ENCODE measurements at places on chromosomes 4 and X.

DNA sequence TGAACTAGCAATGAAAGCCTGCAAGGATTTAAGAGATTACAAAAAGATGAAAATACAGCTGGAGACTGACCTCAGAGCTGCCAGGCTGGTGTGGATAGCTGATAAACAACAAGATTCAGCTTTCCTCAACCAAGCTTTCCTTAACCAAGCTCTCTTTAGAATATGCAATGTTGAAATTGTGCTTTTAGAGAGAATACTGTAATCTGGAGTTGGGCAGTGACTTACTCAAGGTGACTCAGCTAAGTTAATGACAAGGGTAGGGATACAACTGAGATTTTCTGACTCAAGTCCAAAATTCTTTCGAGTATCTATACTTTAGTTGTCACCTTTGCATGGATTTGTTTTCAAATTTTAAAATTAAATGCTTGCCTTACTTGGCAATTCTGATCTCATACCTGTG is 98.0 kb downstream of the AMMECR1 start:
- no peak for DNase-seq

GRCh38 chr4:176921256-176921655 is 128.5 kb upstream of the VEGFC start:
- no peak for DNase-seq

DNA sequence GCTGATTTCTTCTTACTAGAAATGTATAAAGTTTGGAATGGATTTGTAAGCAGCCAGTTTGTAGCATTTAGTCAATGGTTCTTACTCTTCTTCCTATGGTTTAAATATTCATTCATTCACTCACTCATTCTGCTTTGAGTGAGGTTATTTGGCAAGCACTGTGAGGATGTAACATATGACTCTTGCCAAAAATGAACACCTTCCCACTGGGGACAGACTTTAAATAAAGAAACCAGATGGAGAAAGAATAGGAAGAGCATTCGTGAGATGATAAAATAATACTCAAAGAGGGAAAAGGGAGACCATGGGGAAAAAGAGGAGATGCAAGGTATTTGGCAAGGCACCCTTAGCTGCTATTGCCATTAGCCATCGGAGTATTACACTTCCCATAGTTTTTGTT is 586.1 kb downstream of the ADGRL3 start:
- no peak for DNase-seq

DNA sequence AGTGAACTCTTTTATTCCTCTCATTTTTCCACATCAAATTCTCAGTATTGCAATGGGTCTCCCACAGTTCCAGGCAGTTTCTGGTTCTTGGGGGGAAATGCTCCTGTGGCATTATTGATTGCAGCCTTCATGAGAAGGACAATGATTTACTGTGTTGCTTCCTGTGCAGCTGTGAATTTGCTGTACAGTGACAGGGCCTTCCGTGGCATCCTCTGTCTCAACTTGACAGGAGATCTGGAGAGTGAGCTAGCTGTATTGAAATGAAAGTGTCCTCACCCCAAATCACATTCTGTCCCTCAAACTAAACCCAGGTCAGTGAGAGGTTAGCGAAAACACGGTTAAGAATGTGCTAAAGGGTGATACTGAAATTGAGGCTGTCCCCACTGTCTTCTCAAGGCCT is 77.1 kb upstream of the ATOH1 start:
- no peak for DNase-seq

GRCh38 chrX:39674490-39675161 is 423.1 kb downstream of the BCOR start:
- DNase-seq = no peak

GRCh38 chr4:20106921-20107320 is 144.8 kb upstream of the SLIT2 start:
- DNase-seq = no peak

- no peak for DNase-seq
Observed at GRCh38 chrX:124086411-124086810, 124.9 kb downstream of the STAG2 start.

DNA sequence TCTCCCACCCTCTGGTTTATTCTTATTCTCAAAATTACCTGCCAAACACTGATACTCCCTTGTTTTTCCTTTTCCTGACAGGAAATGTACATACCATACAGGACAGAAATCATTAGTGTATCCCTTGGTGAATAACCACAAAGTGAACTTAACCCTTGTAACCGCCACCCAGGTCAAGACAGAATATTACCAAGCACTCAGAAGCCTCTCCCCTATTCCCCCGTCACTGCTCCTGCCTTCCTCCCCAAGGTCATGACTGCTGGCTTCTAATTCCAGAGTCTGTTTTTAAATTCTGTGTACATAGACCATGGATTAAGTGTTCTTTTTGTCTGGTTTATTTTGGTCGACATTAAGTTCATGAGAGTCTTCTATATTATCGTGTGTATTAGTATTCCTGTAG is 37.7 kb downstream of the HTT start:
- no peak for DNase-seq

DNA sequence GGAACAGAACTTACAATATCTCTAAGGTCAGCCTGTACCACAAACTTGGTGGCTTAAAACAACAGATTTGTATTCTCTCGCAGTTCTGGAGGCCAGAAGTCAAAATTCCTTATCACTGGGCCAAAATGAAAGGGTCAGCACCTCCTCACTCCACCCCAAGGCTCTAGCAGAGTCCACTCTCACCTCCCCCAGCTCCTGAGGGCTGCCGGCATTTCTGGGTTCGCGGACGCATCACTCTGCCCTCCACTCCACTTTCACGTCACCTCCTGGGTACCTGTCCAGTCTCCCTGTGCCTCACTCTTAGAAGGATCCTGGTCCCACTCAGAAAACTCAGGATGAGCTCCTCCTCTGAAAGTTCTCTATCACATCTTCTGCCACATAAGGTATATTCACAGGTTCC is 34.6 kb downstream of the JAKMIP1 start:
- no peak for DNase-seq

GRCh38 chrX:150655788-150656187 is 37.4 kb upstream of the MTMR1 start:
- no peak for DNase-seq

DNA sequence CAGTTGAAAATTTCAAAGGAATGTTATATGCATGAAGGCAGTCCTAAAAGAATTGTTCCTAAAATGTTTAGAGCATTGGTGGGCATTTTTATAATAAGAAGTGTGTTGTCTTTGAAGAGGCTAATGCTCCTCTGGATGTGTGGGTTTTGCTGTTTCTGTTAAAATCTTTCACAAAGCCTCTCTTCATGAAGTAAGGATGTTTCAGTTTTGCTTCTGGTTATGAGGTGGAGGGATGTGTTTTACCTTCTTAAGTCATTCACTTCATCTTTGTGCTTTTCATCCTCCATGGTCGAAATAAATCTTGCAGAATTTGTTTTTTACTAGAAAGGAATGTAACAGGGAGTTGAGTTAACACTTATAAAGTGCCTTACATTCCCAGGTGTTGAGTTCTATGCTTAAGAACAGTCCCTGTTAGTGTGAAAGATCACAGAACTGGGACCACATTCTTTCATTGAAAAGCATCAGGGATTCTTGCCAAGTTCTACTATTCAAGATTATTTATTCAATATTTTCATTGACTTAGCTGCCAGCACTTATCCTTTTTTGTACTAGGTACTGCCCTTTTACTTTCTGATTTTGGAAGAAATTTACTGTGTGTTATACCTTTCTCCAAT is 21.1 kb downstream of the FHIP1A start:
- no peak for DNase-seq

GRCh38 chr4:188612659-188613058 is 473.4 kb downstream of the TRIML1 start:
- no peak for DNase-seq

DNA sequence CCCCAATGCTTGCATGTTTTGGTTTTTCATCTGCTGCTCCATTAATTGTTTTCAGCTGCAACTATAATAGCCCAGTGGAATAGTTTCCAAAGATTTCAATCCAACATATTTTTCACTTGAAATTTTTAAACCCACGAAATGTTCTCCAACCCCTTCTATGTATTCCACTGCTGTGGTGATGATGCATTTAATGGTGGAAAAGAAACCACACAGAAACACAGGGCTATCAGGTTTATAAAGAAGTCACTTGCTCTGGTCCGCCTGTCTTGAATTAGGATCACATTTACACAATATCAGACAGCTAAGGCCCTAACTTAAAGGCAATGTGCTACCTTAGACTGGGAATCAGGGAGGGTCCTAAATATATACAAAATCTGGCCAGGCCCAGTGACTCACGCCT is 35.0 kb downstream of the OPHN1 start:
- DNase-seq = no peak

- DNase-seq = no peak
Observed at GRCh38 chrX:17531500-17531899, 156.5 kb downstream of the NHS start.

DNA sequence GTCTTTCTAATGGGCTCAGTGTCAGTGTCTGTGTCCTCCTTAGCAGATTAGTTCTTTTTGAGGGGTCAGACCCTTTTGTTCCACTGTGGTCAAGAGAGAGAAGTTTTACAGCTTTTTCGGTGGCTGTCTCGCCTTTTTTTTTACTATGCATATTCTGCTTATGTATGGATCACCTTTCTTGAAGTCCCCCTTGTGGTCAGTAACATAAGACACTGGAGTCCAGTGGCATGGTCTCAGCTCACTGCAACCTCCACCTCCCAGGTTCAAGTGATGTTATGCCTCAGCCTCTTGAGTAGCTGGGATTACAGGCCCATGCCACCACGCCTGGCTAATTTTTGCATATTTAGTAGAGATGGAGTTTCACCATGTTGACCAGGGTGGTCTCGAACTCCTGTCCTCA is 54.0 kb upstream of the PGRMC2 start:
- DNase-seq = no peak

GRCh38 chrX:68676335-68676734 is 28.9 kb downstream of the STARD8 start:
- DNase-seq = no peak

- no peak for DNase-seq
Observed at GRCh38 chrX:69029771-69030170, 135.5 kb downstream of the PJA1 start.

DNA sequence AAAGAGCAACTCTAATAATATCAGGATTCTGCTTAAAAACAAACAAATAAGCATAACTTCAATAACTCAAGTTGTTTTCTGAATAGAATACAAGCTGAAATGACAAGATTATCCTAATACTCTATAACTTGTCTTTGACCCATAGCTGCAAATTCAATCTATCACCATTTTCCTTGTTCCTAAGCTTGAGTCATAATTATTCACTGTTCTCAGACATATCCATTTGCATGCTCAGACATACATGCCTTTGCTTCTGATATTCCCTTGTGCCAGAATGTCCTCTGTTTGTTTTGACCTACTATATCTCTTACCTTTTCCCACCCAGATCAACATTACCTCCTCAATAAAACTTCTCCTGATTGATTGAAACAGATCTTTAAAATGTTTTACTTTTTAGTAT is 109.7 kb downstream of the SNCA start:
- no peak for DNase-seq

DNA sequence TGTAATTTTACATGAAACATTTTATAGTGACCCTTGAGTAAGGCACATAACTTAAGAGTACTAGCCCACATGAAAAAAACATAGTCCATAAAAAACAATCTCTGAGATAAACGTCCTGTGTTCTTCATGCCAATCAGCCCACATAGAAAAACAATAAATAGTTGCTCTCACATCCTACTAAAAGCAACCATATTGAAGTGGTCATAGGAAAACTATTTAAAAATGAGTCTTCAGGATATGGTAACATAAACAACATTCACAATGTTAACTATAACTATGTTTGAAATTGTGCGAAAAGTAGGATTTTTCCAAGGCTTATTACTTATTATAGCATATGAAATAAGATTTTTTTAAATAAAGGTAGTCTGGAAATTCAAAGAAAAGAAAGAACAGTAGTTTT is 77.1 kb upstream of the EPHA5 start:
- DNase-seq = no peak

GRCh38 chr4:166017804-166018203 is 144.8 kb downstream of the TLL1 start:
- no peak for DNase-seq

GRCh38 chr4:105158837-105159236 is 12.2 kb downstream of the TET2 start:
- DNase-seq = no peak

- no peak for DNase-seq
Observed at GRCh38 chr4:184364100-184364921, 110.0 kb downstream of the IRF2 start.

- DNase-seq = no peak
Observed at GRCh38 chrX:17412692-17413091, 37.7 kb downstream of the NHS start.

DNA sequence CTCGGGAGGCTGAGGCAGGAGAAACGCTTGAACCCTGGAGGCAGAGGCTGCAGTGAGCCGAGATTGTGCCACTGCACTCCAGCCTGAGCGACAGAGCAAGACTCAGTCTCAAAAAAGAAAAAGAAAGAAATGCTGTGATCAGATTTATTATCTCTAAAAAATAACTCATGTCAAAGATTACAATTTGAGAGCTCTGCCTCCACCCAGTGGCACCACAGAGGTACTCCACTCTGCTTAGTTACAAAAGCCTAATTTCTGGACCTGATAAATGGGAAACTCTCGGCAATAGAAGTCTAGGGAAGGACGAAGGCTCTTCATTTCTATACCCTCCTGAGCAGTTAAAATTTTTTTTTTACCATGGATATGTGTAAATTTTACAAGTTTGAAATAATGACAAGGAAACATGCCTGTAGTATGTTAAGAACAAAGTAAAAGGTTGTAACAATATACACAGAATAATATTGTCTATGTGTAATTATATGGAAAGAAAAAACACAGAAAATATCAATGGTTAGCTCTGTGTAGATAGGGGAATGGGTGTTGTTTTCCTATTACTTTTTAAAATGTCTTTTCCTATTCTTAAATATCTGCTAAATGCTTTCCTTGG is 149.8 kb downstream of the STIM2 start:
- peak; percentile 32 for DNase-seq

DNA sequence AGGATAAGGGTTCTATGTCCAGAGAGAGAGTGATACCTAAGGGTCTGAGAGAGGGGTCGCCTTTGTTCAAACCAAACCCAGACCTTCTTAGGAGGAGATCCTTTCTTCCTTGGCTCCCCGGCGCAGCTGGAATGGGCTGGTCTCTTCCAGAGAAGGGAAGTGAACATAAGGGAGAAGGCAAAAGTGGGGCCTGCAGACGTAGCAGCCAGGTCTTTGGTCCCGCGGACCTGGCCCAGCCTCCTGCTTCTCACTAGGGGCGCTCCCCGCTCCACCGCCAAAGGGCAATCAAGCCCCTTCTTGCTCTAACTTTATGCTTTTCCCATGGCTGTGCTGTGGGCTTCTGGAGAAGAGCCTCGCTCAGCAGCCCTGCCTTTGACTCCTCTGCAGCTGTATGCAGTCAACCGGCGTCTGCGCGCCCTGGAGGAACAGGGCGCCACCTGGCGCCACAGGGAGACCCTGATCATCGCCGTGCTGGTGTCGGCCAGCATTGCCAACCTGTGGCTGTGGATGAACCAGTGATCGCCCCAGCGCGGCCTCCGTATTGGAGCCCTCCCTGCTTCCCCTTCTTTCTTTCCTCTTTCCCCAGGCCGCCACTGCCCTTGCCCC is 6.5 kb downstream of the FATE1 start:
- DNase-seq = no peak

DNA sequence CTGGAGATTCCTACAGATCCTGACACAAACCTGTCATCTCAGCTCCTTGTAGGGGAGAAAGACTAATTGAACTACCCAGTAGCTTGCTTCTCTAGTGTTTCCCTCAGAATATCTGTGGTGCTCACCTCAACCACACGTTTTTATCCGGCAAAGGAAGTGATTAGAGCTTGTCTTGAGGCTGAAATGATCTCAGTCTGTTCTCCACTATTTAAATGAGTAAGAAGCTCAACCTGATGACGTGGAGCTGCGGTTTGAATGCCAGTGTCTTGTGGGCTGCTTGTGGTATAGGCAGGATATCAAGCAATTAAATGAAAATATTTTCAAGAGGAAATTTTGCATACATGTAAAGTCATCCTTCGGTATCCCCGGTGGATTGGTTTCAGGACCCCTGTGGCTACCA is 270.2 kb downstream of the TLL1 start:
- DNase-seq = no peak

All from GM13977 (cell line).